Stimulated activated CD8-positive, alpha-beta memory T cell treated with anti-CD3 and anti-CD28 coated beads, Interleukin-2, amount 100 ng/mL, for 48 hours (primary cell): ENCODE measurements at places on chromosomes 13 and 19.

GRCh38 chr13:99540530-99540929 lies 39.3 kb downstream of the TM9SF2 start:
- no peak for DNase-seq

DNA sequence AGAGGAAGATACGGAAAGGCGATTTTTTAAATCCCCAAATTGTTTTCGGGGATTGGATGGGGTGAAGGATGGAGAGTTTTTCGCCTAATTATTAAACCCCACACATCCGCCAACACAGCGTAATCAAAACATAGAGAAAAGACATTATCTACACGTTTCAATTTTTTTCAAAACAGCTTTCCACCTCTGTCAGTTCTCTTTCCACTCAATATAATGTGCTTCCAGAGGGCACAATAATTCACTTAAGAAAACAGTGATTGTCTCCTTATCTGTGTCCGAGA lies 435 bp upstream of the OBI1 start:
- DNase-seq, result no peak

DNA sequence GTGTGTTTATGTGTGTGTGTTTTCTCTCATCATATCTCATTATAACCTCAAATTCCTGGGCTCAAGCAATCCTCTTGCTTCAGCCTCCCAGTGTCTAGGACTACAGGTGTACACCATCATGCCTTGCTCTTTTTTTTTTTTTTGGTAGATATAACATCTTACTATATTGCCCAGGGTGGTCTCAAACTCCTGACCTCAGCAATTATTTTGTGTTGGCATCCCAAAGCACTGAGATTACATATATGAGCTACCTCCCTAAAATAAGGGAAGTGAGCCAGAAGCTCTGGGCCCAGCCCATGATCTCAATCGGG lies 448 bp upstream of the ZNF543 start:
- no peak for DNase-seq

DNA sequence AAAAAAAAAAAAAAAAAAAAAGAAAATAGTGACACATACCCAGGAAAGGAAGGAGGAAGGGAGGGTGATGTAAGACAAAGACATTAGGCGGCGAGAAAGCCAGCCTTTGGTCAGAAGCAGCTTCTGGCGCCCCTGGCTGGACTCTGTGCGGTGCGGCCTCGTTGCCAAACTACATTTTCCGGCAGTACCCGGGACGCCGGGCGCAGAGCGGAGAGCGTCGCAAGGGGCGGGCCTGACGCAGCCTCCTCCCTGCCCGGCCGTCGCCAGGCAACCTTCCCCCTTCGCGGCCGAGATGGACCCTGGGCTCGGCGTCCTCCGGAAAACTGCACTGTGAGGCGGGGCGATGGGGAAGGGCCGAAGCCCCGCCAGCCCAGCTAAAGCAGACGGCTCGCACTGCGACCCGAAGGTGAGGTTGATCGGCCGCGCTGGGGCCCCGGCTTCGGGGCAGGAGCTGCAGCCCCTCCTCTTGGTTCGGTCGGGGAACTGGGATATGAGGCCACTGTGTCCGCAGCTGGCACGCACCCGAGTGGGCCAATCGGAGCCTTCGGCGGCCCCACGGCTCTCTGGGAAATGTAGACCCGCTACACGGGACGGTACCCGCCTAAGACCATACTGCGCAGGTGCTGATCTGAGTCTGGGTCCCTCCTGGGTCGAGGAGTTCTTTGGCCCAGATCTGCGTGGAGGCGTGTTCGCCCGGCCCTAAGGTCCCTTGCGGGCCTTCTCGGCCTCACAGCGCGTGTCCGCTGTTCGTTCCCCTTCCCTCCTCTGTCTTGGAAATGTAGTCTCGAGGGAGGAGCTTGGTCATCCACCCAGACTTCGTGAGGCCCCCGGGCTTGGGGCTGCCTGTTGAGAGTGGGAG lies 2.3 kb upstream of the MZF1 start:
- peak; percentile 75 for DNase-seq

- no peak for DNase-seq
Measured at GRCh38 chr19:47518854-47519253, 4.0 kb upstream of the NAPA start.

DNA sequence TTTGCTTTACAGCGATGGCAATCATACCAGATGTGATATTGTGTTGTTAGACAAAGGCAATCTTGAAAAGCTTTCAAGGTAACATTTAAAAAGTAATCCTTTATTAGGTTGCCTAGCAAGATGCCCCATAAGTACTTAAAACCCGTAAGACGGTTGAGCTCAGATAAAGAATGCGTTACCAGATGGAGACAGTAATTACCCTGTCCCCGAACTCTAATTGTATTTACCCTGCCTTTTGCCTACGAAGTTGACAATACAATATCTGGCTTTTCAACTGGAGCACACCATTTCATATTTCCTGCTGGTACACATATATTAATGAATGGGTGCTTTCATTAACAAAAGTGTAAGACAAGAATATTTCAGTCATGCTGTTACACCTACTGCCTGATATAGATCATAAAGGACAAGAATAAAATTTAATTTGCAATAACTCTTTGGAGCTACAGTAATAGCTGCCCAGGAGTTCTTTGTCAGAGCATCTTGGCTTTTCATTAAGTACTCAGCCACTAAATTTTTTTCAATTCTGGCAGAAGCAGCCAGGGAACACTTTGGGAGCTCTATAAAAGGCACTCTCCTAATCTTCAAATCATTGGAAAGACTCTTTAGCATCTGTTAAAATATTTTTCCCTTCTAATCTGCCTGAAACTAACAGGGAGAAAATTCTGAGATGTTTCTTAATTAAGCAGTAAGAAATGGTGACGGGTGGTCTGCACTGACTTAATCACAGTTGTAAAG lies 63.8 kb downstream of the DCT start:
- no peak for DNase-seq

DNA sequence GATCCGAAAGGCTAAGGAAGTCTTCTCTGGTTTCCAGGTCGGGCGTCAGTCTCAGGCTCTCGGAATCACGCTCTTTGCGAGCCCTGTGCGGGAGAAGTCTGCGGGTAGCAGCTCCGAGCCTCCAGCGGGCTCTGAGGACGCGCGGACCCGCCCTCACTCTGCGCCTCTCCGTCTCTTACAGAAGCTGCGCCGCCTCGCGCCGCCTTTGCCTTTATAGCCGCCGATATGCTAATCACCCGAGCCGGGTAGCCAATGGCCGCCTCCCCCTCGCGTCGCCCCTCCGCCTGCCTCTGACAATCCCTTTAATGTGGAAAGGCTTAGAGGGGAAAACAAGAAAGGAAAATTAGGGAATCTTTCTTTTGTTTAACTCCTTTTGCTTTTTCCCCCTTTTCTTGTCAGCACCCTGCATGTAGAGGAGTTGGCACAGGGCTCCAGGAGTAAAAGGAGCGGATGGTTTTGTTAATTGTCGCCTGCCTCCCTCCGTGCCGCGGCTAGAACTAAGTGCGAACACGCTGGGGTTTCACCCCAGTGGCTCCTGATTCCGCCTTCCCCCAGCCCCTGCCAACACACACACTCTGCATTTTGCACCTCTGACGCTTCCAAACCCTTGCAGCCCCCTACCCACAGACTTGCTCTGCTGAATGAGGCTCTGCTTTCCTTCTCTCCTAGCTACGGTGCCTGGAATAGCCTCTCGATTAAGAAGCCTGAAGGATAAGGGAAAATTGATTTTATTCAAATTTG lies at the start of gene PCDH8:
PCDH8 (minus strand) TSS at position 186 of the 741 bp plus-strand sequence. CDS start 204 bp downstream, outside the sequence.
- DNase-seq, result no peak
